ENCODE measurements at places on chromosomes 12 and 14. TPM values are rescaled to one million over a fixed set of nuclear protein-coding genes. Genes with fewer than 3 reads are reported as not detected.

- H3K27ac ChIP-seq, result no peak overlapping the region
- no peaks in the 10 kb centered on the region for H3K4me1 ChIP-seq
- H3K27me3 ChIP-seq, result no peaks in the 10 kb centered on the region
- H3K36me3 ChIP-seq, result no peaks in the 10 kb centered on the region
- no peak for DNase-seq
- H3K4me3 ChIP-seq, result no peak overlapping the region
These were observed 1093.3 kb downstream of the SLC16A7 start for GRCh38 chr12:60689137-60689536.

DNA sequence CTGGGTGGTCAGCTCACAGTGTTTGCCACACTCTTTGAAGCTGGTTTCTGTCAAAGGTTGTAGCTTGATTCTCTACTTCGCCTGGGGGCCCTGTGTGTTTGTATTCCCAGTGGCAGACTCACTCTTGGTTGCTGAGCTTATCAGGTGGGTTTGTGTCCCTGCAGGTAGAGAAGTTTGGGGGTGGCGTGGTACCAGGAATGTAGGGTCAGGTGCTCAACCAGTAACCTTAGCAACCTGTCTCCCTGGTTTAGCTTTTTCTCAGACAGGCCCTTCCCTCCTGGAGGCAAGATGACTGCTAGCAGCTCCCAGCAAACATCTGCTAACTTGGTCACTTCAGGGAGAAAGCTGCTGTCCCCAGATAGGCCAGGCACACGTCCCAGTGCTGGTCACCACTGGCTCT, 352.2 kb downstream of the AACS start:
- H3K4me3 ChIP-seq, result no peak overlapping the region
- no peaks in the 10 kb centered on the region for H3K27me3 ChIP-seq
- H3K27ac ChIP-seq, result no peak overlapping the region
- H3K36me3 ChIP-seq, result no peaks in the 10 kb centered on the region

DNA sequence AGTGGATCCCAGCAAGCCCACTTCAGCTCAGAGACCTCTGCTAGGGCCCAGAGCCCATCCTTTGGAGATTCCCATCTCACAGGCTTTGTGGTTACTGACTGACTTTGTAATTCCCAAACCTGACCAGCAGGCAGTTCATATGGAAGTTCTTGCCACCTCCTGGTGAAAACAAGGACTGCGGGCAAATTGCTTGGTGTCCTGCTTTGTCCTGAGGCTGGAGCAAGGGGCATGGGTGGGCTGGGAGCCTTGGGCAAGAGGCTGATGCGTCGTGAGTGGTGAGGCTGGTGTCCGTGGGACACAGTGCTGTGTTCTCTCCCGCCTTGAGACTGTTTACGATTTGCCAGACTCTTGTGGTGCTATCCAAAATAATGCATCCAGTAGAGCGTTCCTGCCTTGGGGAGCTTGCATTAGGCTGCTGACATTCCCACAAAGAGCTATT, 91.0 kb downstream of the LRRC74A start:
- H3K4me1 ChIP-seq, result peaks cover 36% of the 10 kb centered on the region
- H3K27ac ChIP-seq, result peak overlapping the region; percentile 93
- H3K4me3 ChIP-seq, result no peak overlapping the region
- peak; percentile 80 for DNase-seq

DNA sequence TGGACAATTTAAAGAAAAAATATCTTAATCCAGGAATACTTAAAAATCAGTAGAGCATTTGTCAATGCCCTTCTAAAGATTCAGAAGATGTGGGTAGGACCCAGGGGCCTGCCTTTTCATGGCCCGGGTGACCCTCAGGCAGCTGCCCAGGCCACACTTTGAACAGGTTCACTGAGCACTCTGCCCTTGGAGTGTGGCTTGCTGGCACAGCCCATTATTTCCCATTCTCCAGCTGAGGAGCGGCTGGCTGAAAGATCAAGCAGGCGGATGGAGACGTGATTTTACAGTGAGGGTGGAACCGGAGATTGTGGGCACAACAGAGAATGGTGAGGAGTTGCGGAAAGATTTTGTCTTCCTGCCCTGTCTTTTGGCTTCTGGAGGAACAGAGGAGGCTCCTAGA, 7.1 kb upstream of the PRPH start:
- H3K36me3 ChIP-seq, result no peaks in the 10 kb centered on the region
- H3K27ac ChIP-seq, result no peak overlapping the region
- H3K4me3 ChIP-seq, result no peak overlapping the region
- no peaks in the 10 kb centered on the region for H3K4me1 ChIP-seq

ACYP1 gene
- 19.9 TPM for total RNA-seq

Data from MCF 10A (cell line).